ENCODE measurements at places on chromosomes 16 and 17.

GRCh38 chr17:49715216-49715615 is 7.5 kb upstream of the SLC35B1 start:
- no peak for DNase-seq

DNA sequence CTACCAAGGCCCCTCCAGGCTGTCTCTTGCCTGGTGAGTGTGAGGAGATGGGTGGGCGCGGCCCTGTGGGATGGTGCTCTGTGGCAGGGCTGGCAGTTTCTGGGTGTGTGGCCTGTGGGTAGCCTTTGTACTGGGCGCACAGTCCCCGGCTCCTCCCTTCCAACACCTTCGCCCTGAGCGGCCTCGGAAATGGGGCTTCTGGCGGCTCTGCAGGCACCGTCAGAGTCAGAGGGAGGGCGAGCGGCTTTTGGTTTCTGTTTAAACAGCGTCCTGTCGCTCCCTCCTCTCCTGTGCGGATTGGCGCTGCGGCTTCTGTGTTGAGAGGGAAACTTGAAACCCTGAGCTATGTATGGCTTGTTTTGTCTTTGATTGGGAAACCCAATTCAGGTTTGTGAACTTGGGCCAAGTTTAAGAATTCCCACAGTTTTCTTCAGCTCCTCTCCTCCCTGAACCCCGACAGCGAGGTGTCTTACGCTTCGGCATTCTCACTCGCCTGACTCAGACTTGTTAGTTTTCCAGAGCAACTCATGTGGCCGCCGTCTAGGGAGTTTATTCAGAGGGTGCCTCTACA is 8.3 kb upstream of the ZNF750 start:
- no peak for DNase-seq

DNA sequence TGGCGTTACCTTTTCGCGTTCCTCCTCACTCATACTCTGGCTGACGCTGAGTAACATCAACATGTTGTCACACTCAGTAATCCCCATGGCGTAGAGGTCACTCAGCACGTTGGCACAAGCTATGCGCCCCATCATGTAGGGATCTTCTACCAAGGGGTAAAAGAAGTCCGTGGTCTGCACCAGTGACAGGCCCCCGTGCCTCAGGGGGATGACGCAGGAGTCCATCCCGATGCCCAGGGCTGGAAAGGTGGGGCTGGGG is 596 bp downstream of the SEPHS2 start:
- no peak for DNase-seq

- no peak for DNase-seq
These were observed 507.2 kb upstream of the EEF2KMT start for GRCh38 chr16:5604770-5605169.

GRCh38 chr16:6131526-6132050 is 1034.0 kb upstream of the EEF2KMT start:
- DNase-seq = no peak

- peak; percentile 68 for DNase-seq
These were observed 95.7 kb downstream of the CACNG1 start for GRCh38 chr17:67139784-67140665.

GRCh38 chr17:55785181-55785580 is 34.3 kb downstream of the PCTP start:
- no peak for DNase-seq

GRCh38 chr17:44522883-44523671 is 19.9 kb upstream of the GPATCH8 start:
- peak; percentile 73 for DNase-seq

DNA sequence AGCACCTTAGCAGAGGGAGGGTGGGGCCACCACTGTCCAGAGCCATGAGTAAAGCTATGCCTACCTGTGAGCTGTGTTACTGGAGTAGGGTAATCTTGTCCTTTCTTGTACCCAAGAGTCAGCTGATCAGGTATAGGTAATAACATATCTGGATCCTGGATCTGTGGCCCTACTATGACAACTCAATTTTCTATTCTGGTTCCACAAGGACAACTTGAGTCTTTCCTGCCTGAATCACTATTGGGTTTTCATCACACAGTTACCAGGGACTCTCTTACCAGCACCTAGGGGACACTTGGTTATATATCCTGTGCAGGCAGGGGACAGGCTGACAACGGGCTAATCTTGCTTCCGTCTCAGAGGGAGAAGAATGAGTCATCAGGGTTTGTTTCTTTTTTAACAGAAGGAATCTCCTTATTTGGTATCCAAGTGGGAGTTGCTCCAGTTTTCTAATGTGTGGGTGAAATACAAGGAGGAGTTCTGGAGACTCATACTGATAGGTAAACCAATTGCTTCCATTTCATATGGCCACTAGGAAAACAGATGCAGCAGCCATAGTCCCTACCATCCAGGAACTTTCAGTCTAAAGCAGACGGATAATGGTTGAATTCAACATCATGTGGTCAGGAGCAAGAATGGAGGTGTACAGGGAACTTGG is 6.8 kb downstream of the ZNF267 start:
- DNase-seq = peak; percentile 74

- DNase-seq = no peak
These were observed 2.8 kb downstream of the HAPSTR1 start for GRCh38 chr16:9094011-9094846.

- DNase-seq = no peak
These were observed 43.5 kb downstream of the TEX2 start for GRCh38 chr17:64219571-64219970.

DNA sequence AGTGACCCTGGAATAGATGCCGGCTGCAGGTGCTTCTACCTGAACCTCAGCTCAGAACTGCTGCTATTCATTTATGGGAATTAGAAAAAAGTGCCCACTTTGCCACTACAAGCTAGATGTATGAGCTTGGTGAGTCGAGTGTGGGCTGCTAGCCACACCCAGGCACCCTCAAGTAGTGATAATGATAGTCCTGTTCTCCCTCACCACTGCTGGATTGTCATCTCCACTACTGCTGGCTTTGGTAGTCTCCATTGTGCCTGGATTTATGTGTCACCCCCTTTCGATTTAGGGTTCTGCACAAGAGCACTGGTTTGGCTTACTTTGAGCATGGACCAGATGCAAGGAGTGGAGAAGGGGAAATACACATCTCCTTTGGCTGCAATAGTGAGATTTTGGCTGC is 73.0 kb upstream of the N4BP1 start:
- DNase-seq = no peak

DNA sequence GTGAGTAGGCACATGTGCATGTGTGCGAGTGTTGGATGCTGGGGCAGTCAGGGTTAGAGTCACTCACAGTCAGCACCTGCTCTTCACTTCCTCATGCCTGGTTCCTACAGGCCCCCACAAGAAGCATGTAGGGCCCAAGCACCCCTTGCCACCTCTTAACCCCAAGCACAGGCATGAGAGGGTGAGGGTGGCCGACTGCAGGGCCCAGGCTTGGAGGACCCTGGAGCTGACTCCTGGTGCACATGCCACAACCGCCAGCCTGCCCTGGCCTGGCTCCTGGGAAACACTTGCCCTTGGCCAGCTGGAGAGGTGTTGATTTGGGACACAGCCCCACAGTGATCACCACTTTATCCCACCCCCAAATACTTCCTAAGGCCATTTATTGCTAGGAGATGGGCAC is 16.9 kb upstream of the CDRT15L2 start:
- no peak for DNase-seq

DNA sequence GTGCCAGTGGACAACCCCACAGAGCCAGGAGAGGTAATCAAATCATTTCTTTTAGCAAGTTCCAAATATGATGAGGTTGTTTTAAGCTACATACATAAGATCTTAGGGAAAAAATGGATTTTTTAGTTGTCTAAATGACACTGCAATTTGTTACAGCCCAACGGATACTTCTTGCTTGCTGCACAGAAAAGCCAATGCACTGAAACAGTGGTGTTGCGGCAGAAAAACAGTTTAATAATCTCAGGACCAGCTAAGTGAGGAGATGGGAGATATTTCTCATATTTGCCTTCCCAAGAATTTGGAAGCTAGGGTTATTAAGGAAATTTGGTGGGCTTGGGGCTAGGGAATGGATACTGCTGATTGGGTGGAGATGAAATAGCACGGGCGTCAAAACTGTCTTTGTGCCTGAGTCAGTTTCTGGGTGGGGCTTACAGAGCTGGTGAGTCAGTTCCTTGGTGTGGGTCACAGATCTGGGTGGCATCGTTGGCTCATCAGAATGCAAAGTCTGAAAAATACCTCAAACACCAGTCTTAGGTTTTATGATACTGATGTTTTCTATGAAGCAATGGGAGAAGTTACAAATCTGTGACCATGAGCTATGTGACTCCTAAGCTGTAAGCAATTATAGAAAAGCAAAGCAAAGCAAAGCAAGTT is 255.4 kb downstream of the IRX3 start:
- peak; percentile 47 for DNase-seq

- no peak for DNase-seq
These were observed 5.3 kb downstream of the KRT28 start for GRCh38 chr17:40794466-40794865.

DNA sequence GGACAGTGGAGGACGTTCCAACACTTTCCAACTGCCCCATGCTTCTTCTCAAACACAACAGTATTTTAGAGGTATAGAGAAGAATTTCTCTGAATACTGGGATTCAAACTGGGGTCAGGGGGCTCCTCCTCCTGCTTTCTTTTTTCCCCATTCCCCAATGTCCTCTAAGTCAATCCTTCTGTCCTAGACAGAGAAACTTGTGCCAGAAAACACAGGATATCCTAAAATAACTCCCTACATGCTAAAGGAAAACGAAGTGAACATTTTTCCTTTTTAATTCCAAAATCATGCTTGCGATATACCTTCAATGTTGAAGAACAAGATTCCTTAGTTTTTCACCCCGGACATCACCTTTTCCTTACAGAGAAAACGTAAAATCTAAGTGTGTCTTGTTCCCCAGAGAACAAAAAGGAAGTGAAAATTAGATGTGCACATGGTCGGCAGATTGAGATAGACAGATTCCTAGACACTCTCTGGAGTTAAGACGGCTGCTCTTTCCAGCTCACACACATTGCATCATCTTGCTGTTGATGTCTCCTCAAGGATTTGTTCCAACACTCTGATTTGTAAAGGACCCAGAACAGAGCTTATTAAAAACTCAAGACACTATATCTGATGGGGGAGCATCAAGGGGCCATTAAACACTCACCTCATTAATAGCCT is 228.2 kb downstream of the GRIN2A start:
- no peak for DNase-seq

DNA sequence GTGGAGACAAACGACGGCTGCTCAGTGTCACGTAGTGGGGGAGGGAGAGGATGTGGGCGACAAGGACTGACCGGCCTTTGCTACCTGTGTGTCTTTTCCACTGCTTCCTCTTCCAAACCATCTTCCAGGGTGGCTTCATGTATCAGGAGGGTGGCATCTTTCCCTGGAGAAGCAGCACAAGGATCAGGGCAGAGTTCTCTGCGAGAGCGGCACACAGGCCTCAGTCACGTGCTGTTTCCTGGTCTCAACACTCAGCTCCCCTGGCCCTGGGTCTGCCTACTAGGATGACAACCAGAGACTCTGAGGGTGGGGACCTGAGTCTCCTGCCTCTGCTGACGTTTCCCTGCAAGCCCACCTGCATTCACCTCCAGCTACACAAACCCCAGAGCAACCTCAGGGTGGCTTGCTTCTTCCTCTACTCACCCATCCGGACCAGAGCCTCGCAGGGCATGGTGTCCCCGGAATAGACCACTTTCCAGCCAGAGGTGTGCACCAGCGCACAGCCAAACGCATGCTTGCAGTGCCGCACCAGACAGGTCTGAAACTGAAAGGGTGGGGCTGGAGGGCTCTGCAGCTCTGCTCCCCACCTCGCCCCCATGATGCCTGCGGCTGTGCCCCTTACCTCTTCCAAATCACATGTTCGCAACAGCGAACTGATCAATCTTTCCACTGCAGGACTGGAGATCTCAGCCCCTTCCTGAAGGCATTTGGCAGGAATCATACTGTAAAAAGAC is 23.3 kb downstream of the ELAC2 start:
- DNase-seq = no peak

- DNase-seq = no peak
These were observed 74.6 kb downstream of the KSR1 start for GRCh38 chr17:27530764-27531391.

DNA sequence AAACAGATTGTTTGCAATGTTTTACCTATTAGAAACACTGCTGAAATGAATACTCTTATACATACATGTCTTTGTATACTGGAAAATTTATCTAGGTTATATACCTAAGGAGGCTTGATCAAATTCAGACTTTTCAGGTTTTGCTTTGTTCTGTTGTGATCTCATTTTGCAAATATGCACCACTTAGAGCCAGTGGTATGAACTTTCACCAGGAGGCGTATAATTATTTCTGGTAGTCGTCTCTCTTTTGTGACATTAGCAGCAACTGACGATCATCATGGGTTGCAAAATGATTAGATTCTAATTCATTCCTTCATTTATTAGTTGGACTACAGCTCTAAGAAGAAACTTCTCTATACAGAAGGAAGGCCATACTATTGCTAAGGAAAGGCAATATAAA is 26.9 kb downstream of the AP1G1 start:
- DNase-seq = peak; percentile 42

- DNase-seq = no peak
These were observed 27.4 kb upstream of the PHB1 start for GRCh38 chr17:49442041-49442440.
